ENCODE measurements at places on chromosomes 12 and 14.

DNA sequence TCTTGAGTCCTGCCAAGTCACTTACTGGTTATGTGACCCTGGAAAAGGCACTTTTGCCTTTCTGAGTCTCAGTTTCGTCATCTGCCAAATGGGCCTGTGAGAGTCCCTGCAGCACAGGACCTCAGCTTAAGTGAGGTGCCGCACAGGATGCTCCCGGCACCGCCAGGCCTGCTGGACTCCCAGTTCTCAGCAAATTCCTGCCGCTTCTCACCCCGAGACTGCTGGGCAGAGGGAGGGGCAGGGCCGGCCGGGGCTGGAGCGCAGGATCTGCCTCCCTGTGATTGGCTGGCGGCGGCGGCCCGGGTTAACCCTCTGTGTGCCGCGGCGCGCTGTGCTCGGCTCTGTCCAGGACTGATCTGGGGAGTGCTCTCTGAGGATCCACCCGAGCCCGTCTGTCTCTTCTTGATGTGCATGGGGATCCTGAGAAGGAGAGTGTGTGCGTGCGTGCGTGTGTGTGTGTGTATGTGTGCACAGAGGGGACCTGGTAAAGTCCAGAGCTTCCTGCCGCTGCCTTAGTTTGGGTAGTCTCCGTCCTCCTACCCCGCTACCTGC, 8.6 kb downstream of the SETD1B start:
- no peak for DNase-seq

- DNase-seq, result no peak
Observed at GRCh38 chr12:101933866-101934514, 56.6 kb downstream of the DRAM1 start.

DNA sequence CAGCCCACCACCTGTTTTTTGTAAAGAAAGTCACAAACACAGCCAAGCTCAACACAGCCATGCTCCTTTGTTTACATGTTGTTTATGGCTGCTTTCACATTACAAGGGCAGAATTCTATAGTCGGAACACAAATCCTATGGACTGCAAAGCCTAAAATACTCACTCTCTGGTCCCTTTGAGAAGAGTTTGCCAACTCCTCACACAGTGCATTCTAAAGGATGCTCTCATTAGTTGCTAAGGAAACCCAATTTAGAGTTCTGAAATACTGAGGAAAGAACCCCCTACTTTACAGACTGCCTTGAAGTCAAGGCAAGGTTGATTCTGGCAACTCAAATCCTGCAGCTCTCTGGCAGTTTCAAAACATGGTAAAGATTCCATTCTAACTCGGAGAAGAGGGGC, 38.3 kb downstream of the DCP1B start:
- no peak for DNase-seq

DNA sequence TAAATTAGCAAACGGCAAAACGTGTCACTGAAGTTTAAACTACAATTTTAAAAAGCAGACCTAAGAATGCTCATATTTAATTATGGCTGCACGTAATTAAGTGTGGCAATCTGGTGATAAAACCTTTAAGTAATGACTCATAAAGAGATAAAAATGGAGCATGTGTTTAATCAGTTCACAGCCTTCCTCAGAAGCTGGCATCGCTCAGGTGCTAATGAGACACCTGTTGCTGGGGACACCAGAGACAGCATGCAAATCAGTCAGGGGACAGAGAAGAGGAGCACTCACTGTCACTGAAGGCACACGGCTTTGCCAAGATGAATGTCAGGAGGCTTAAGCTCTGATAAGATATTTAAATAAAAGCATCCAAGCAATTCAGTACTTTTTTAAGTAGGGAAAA, 840.3 kb downstream of the GALC start:
- no peak for DNase-seq

- DNase-seq, result no peak
Observed at GRCh38 chr12:2092890-2093289, 40.1 kb downstream of the CACNA1C start.

DNA sequence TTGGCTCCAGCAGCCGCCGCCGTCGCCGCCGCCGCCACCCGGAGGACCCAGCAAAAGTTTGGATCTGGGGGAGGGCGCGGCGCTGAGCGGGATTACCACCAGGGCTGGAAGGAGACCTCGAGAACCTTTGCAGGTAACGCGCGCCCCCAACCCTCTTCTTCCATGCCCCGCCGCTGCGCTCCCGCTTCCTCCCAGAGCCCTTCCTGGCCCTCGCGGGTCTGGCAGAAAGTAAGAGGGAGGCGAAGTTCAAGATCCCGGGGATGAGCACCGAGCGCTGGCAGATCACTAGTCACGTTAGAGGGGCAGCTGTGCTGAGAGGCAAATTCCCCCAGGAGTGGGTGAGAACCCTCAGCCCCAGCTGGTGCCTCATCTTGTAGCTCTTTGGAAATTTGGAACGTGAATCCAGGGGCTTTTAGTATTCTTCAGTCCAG, 3.9 kb downstream of the FLRT2 start:
- no peak for DNase-seq

GRCh38 chr14:36495666-36496065, 24.4 kb downstream of the NKX2-1 start:
- no peak for DNase-seq

- no peak for DNase-seq
Observed at GRCh38 chr14:34711169-34711568, 3.2 kb downstream of the CFL2 start.

DNA sequence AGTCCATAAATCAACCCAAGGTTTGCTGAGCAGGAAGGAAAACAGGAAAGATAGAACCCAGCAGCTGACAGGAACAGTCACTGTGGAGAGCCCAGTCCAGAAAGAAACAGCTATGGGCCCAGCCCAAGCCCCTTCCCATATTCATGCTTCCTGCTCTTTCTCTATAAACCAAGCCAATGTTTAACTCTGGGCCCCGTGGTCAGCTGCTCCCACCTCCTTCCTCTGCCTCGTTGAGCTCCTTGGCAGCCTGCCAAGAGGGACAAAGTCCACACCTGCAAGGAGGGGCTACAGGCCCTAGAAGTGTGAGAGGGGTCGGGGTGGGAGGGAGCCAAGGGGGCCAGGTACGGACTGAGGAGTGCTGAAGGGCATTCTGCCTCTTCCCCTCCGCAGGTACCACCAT, 10.0 kb downstream of the SLC6A13 start:
- DNase-seq, result no peak

DNA sequence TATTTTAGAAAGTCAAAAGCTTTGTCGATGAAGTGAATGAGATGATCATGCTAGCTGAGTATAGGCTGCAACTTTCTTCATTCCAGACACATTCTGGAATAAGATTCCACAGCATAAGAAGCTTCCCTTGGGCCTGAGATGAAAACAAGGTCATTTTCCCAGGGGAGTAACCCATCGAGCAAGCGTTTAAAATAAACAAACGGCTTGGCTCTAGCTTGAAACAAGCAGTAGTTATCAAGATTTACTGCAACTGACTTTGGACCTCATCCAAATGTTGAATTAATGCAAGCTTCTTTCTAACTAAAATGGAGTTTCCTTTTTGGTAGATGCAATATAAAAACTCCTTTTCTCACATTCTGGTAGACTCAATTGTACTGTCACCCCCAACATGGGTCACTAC, 23.0 kb downstream of the KCNJ8 start:
- DNase-seq, result no peak

GRCh38 chr12:125794401-125794800, 729.2 kb downstream of the AACS start:
- no peak for DNase-seq

- no peak for DNase-seq
Observed at GRCh38 chr12:5535541-5535940, 103.6 kb downstream of the NTF3 start.

DNA sequence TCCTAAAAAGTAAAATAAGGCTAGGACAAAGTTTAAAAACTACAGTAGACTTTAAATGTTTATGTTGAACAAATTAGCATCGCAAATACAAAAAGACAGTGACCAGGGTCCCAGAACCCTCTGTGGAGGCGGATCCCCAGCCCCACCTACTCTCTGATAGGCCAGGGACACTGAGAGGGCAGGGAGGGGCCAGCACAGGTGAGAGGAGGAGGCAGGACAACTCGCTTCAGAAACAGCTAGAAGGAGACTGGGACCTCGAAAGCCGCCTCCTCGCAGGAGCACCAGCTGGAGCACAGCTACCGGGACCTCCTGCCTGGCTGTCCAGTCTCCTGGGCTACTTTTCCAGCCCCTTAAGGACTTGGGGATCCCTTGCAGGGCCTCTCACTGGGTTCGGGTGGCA, 992 bp downstream of the DNAH10 start:
- DNase-seq, result no peak

DNA sequence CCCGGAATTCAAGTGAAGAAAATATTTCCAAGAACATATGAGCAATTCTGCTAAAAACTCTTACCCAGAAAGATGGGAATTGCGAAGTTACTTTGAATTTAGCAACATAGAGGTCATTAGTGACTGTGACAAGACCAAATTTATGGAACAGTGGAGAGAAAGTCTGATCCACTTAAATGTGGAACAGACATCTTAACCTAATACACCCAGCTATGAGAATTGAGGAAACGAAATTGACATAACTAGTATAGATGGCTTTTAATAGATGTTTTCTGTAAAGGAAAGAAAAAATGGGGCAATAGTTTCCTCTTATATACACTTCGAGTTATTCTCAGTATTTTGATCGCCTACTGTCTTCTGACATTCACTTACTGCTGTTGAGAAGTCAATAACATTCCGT, 4.6 kb downstream of the OVCH1 start:
- DNase-seq, result no peak

DNA sequence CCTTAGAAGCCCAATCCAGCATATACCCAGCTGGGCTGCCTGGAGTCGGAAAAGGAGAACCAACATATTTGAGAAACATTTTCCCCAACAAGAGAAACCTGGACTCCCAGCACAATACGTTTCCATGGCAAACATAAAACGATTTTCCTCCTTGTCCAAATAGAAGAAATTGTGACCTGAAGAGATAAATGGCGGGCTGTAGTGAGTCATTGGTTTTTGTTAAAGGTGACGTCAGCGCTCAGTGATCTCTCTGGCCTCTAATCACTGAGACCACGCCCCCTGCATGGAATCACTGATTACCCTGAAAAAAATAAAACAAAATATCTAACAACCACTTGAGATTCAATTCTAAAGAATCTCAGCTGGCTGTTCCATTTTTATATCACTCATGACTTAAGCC, 6.0 kb downstream of the CCDC60 start:
- DNase-seq, result no peak

GRCh38 chr14:103593577-103593976, 30.8 kb downstream of the COA8 start:
- no peak for DNase-seq

DNA sequence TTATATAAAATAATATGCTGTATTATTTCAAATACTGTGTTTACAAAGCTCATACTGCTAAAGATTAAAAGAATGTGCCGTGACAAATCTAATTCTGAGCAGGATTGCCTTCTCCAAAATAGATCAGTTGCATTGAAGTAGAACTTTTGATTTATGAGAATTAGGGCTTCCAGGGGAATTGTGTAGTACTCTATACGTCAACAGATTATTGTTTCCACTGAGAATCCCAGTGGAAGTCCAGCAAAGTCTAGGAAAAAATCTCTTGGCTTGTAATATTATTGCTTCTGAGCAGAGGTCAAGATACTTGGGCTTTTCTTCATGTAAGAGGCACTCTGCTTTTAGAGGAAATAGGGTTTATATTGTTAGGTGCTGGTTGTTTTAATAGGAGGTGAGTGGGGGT, 133.9 kb downstream of the TRHDE start:
- DNase-seq, result no peak

- DNase-seq, result no peak
Observed at GRCh38 chr14:68552602-68553001, 240.3 kb downstream of the ZFP36L1 start.

DNA sequence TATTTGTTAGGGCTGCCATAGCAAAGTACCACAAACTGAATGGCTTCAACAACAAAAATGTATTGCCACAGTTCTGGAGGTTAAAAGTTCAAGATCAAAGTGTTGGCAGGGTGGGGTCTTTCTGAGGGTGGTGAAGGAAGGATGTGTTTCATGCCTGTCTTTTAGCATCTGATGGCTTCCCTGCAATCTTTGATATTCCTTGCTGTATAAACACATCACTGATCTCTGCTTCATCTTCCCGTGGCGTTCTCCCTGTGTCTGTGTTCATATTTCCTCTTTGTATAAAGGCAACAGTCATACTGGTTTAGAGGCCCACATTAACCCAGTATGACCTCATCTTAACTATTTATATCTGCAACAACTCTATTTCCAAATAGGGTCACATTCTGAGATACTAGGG, 167.5 kb downstream of the BTG1 start:
- no peak for DNase-seq

GRCh38 chr12:112188130-112188830, 62.9 kb downstream of the TRAFD1 start:
- no peak for DNase-seq

Measured in stimulated activated CD4-positive, alpha-beta T cell treated with anti-CD3 and anti-CD28 coated beads, TNF-alpha, amount 100 ng/mL, for 4 hours (primary cell).